ENCODE measurements at places on chromosomes 11 and 22.

GRCh38 chr22:42065438-42066125 is 5.0 kb downstream of the NAGA start:
- DNase-seq: no peak

DNA sequence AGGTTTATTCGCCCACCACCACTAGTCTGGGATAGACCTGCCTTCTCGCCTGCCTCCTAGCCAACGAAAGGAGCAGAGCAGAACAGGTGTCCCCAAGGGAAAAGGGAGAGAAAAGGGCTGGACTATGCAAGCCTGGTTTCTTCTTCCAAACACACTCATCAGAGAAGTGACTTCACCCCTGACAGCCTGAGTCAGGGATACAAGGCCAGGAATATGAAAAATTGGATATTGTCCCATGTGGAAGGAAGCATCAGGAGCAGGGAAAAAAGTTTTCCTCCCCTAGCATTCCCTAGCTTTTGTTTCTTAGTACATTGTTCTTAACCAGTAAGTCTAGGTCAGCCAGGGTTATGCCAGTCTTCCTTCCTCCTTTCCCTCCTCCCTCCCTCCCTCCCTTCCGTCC is 56.9 kb upstream of the TNRC6B start:
- no peak for DNase-seq

DNA sequence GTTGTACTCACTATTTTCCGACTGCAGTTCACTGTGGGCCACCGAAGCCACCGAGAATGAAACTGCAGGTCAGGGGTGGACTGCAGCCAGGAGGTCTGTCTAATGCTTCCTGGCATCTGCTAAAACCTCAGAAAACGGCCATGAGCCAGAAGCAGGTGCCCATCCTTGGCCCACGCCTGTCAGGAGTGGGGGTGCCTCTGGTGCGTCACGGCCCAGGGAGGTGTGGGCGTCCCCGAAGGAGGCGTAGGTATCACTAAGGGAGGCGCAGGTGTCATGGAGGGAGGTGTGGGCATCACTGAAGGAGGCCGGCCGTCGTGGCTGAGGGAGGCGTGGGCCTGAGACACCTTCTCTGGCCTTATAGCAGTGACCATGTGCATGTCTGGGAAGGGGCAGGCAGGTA is 456.2 kb downstream of the TBC1D22A start:
- no peak for DNase-seq

DNA sequence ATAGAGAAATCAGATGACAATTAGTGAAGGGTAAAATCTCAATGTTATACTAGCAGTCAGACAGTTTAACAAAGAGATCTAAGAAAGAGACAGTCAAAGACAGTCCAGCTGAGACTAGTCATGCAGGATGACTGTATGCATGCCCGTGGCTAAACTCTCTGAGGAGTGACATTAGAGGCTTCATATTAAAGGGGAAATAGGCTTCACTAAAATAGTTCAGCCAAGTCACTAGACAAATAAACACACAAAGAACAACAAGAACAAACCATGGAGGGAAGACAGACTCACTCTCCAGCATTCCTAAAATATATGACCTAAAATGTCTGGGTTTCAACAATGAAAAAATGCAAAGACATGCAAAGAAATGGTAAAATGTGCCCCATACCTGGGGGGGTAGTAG is 18.6 kb upstream of the APLNR start:
- DNase-seq: no peak

GRCh38 chr11:12991426-12991825 is 17.7 kb upstream of the RASSF10 start:
- DNase-seq: no peak

DNA sequence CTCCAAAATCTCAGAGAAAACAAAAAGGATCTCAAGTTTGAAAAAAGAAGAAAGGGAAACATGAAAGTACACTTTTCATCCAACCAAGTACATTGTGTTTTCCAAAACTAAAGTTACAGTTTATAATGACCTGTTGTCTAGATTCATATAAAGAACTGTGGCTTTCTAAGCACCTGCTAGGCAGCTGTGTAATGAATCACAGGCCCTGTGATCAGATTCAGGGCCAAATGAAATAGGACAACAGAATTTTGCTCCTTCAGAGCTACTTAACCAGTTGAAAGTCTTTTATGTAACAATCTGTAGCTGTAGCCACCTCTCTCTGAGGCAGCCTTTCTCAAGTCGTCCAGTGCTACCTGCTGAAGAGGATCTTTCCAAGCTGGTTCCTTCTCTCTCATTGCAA is 960.0 kb upstream of the RAG2 start:
- DNase-seq: no peak

GRCh38 chr11:113773092-113773415 is 438 bp downstream of the ZW10 start:
- no peak for DNase-seq

DNA sequence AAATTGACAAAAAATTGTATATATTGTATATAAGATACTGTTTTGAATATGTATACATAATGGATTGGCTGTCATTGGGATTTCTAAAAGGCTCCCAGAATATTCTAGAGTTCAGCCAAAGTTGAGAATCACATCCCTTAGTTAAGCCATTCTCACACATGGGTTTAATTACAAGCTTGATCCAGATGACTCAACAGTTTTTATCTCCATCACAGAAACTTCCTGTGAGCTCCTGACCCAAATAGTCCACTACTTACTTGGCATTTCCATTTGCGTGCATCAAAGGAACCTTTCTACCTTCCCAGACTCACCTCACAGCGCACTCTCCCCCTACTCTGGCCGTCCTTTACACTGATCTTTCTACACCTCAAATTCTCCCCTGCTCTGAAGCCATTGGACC is 184.8 kb upstream of the ARHGAP20 start:
- no peak for DNase-seq

- no peak for DNase-seq
Measured at GRCh38 chr11:83054904-83055380, 16.8 kb downstream of the RAB30 start.

DNA sequence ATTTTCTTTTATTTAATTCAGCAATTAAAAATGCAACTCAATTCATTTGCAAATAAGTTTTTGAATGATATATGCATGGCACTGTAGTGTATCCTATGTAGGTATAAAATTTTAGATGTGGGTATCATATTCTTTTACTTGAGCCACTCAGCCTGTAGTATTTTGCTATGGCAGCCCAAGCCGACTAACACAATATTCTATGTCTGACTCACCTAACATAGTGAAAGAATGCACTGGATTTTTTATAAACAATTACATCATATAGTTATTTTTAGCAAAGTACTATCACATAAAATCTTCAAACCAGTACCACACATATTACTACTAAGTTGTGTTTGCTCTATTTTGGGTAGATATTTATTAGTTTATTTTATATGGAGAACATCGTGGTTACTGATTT is 21.9 kb upstream of the GRIA4 start:
- no peak for DNase-seq

All from CD4-positive, alpha-beta T cell (primary cell).